ENCODE measurements at places on chromosomes 6 and 20.

- DNase-seq: no peak
Measured at GRCh38 chr6:121858986-121859385, 423.5 kb downstream of the GJA1 start.

DNA sequence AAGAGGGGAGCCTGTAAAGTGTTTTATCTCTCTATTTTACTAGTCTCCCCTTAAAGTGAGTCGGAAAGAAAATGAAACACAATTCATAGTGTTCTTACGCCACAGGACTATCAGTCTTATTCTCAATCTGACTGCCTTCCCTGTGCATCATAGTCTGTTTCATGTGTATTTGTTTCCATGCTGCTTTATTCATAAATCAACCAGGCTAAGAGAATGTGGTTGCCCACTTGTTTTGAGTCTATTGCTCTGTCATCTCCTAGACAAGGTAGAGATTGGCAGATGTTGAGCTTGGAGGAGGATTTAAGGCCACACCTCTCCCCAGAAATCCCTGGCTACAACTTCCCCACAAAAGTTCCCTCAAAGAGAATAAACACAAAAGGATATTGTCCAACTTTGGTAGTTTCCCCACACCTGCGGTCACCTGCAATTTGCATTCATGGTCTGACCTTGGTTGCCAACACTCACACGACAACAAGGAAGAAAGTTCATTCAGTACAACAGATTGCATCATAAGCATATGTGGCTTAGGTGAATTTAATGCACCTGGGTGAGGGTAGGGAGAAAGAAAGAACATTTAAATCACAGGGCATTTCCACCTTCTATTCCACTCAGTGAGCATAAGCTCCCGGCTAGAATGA is 167.1 kb upstream of the FBXL4 start:
- DNase-seq: no peak

- no peak for DNase-seq
Measured at GRCh38 chr6:23180504-23181293, 611.3 kb downstream of the HDGFL1 start.

DNA sequence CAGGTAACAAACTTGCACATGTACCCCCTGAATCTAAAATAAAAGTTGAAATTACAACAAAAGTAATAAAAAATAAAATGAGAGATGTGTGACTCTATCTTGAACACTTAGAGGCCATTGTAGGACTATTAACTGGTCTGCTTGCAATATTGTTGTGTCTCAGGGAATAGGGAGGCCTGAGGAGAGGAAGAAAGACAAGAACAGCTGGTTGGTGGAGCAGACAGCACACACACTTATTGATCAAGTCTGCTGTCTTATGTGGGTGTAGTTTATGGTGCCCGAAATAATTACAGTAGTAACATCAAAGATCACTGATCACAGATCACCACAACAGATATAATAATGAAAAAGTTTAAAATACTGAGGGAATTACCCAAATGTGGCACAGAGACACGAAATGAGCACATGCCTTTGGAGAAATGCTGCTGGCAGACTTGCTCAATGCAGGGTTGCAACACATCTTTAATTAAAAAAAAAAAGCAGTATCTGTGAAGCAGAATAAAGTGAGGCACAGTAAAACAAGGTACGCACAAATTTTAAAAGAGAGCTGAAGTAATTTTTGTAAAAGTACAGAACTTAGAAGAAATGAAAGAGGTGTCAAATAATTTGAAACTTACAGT is 110.1 kb upstream of the HDAC2 start:
- no peak for DNase-seq

DNA sequence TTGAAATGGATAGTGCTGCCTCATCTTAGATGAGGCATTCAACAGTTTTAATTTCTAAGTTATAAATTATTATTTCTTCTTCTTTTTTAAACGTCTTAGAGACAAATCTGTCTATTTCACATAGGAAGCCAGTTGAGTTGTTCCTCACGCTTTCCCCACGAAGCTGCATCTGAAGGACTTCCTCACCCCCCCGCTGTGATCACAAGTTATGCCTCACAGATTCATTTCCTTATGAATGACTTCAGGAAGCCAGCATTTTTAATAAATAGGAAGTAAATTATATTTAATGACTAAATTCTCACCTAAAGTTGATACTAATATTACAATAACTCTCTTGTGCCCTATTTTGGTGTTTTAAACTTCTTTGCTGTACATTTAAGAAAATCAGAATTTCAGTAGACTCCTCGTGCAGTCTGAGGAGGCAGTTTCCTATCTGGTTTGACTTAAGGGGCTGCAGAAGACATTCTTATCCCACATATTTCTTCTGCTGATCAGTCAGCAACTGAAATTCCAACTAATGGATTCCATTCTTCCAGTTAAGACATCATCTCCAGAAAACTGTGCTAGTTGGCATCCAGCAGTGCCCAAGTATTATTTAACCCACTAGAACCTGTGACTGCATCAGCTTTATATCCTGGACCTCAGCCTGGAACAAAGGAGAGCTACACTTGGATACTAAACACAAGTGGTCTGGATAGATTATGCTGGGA is 182.7 kb upstream of the CCN2 start:
- no peak for DNase-seq

- no peak for DNase-seq
Measured at GRCh38 chr6:144036064-144036834, 28.2 kb upstream of the PLAGL1 start.

Data from amniotic stem cell (primary cell).